ENCODE measurements at places on chromosomes 3 and 15.

DNA sequence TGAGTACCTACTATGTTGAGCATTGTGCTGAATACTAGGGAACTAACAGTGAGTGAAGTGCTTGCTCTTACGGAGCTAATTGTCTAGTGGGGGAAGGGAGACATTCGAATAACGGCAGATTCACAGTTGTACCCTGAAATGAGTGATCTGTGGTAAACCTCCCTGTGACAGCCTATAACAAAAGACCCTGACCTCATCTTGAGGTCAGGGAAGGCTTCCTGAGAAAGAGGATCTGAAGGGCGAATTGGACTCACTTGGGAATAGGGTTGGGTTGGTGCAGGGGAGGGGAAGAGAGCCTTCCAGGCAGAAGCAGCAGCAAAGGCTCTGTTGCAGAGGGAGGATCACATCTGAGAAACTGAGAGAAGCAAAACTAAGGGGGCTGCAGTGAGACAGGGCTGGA is 13.2 kb downstream of the HPS3 start:
- no peak for DNase-seq

- DNase-seq, result peak; percentile 45
Measured at GRCh38 chr3:69558912-69559311, 173.0 kb upstream of the FRMD4B start.

DNA sequence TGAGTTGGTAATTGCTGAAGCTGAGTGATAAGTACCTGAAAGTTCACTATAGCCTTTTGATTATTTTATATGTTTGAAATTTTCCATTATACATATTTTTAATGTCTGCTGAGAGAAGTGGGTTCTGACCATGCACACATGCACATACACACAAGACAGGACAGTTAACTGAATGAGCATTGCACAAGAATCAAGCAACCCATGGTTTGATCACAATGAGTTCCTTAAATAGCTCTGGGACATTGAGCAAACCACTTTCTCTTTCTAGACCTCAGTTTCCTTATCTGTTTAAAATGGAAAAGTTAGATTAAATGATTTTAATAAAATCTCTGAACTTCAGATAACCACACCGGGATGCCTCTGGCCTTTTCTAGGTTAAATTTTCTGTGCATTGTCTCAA is 26.7 kb downstream of the SNTN start:
- DNase-seq, result no peak

DNA sequence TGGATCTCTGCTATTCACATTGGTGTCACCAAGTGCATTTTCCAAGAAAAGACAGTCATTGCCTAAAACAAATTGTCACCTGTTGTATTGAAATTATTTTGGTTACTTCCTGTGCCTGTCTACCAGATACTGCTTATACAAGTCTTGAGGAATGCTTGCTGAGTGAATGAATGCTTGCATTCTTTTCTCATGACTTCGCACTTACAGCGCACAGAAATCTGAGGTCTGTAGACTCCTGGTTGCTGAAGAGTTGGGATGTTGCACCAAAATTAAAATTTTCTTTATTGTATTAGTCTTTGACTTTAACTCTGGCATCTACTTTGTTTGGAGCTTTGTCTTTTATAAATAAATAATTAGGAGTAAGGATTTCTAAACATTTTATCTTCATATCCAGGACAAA is 28.4 kb downstream of the SH3GL3 start:
- DNase-seq, result no peak

GRCh38 chr15:33500432-33501195 is 189.8 kb downstream of the RYR3 start:
- no peak for DNase-seq

DNA sequence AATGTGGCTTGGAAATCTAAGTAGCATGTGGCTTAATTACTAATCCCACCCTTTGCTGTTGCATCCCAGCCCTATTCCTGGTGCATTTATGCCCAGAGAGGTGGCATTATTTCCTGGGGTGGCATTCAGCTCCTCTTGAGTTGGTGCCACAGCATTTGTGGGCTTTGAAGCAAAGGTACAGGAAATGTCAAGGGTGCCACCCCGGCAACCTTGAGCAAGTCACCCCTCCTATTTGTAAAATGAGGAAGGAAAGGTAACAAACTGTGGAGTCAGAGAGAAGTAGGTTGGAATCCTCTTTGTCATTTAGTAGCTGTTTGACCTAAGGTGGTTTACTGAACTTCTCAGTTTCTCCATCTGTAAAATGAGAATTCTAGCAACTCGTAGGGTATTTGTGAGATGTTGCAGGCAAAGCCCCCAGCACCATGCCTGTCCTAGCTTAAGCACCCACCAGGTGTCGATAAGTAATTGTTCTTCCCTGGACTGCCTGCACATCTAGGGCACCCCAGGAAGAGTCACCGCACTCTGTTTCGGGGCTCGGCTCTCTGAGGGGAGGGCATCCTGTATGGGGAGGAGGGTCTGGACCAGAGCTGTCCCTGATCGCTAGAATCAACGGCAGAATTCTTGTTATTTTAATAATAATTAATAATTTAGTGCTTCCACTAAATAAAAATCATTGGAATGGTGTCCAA is 17.1 kb downstream of the ISG20 start:
- no peak for DNase-seq

- DNase-seq, result no peak
Measured at GRCh38 chr3:122919291-122919610, 108.3 kb downstream of the SEMA5B start.

GRCh38 chr3:14431452-14431916 is 29.1 kb downstream of the SLC6A6 start:
- DNase-seq, result no peak

DNA sequence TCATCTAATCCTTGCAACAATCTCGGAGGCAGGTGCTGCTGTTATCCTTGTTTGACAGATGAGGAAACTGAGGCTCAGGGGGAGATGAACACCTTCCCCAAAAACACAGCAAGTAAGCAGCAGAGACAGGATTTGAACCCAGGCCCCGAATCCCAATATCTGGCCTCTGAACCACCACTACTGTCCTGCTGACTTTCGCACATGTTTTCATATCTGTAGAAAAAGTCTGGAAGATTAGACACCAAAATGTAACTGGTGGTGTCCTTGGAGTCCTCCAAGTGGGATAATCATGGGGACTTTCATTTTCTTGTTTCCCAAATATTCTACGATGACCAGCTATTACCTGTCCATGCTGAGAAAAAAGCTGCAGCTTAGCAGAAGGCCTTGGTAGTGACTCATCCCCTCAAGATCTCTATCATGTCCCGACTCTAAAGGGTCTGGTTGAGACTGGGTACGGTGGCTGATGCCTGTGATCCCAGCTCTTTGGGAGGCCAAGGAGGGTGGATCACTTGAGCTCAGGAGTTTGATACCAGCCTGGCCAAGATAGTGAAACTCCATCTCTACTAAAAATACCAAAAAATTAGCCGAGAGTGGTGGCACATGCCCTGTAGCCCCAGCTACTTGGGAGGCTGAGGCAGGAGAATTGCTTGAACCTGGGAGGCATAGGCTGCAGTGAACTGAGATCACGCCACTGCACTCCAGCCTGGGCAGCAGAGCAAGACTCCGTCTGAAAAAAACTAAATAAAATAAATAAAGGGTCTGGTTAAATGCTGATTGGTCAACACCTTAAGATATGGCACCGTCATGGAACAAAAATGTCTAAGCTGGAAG is 8.6 kb downstream of the IRAK2 start:
- no peak for DNase-seq

DNA sequence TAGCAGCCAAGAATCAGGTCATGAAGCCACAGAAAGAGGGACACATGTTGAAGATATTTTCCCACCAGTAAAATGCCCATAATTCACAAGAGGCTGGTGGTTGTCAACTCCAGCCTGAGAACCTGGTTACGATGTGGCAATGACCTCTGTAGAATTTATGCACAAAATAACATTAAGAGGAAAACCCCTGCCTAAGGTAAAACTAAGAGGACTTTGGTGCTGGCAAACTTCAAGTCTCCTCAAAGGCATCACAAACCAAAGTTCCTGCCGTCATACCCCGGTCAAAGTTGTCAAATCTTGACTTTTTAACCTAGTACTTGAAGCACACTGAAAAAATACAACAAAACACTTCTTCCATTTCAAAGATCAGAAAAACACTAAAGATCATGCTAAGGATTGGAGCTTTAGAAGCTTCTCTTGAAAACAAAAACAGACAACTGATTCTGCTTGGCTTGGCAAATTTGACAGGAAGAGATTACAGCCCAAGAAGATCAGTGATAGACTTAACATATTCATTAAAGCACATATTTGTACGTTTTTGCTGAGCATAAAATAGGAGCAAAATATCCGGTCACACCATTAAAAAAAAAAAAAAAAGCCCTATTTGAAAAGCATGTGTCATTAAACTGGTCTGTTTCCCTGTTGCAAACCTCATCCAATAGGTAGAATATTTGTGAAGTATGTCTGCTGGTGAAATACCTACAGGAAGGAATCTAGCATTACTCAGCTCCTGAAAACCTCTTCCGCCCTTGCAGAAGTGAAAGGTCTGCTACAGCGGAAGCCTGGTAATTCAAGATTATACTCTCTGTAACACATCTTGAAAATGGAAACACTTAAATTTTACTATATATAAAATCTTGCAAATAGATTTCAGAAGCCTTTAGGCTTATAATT is 22.8 kb downstream of the EIF4E3 start:
- no peak for DNase-seq

DNA sequence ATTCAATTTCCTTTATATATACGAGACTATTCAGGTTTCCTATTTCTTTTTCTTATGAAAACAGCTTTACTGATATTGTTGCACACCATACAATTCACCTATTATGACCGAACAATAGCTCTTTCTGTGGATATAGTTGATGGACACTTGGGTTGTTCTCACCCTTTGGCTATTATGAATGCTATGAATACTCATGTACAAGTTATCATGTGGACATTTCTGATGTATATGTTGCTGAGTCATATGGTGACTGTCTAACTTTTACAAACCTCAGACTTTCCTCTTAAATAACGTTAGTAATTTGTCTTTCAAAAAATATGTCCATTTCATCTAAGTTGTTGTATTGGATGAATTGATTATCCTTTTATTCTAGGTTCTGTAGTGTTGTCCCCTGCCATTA is 15.7 kb upstream of the USF3 start:
- DNase-seq, result no peak

DNA sequence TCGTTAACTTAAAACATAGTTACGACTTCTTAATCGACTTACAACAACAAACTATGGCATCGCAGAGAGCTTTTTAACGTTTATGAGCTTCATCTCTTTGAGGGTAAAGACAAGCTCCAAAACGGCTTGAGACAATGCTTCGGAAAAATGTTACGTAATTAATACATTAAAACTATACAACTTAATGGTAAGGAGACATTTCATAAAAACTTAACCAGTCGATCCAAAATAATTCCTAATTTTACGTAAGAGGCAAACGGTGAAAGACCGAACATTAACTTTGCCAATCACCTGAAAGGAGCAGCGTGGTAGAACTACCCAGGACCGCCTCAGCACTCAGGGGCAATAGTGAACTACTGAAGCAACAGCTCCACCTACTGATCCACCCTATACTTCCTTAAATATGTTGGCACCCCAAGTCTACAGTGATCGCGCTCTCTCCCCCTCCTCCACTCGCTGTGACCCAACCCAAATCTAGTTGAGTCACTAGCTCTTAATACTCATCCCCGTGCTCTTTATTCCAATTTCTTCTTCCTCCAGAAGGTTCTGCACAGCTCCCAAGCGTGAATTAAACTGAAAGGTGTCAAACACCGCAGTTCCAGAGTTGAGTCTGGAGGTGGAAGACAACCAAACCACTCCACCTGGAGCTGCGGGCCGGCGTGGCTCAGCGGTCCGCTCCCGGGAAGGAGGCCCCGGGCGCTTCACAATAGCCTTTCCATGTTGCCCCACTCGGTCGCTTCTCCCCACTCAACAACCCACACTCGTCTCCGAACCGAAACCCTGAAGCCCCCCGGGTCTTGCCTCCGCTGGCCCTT is 901 bp downstream of the NAA50 start:
- peak; percentile 86 for DNase-seq

- no peak for DNase-seq
Measured at GRCh38 chr3:32379831-32380500, 11.7 kb upstream of the CMTM7 start.

DNA sequence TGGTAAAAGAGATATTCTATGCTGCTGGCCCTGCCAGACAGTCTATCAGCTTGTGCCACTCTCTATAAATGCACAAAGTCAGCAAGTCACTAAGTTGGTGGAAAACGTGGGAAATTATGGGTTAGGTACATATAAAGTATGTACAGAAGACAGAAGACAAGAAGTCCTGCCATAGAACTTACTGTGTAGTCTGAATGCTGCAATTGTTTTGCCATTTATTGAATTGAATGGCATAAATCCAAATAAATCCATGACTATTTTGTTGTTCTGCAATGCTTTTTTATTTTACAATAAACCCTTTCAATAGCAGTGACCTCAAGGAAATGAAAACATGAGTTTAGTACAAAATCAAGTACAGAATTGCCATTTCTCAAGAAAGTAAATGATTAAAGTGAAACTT is 34.1 kb upstream of the TM4SF1 start:
- no peak for DNase-seq

- no peak for DNase-seq
Measured at GRCh38 chr3:72161881-72162595, 377.1 kb upstream of the PROK2 start.

GRCh38 chr3:58962040-58962651 is 87.7 kb downstream of the CFAP20DC start:
- DNase-seq, result no peak

- DNase-seq, result peak; percentile 93
Measured at GRCh38 chr3:58177747-58178527, 32.8 kb downstream of the DNASE1L3 start.

DNA sequence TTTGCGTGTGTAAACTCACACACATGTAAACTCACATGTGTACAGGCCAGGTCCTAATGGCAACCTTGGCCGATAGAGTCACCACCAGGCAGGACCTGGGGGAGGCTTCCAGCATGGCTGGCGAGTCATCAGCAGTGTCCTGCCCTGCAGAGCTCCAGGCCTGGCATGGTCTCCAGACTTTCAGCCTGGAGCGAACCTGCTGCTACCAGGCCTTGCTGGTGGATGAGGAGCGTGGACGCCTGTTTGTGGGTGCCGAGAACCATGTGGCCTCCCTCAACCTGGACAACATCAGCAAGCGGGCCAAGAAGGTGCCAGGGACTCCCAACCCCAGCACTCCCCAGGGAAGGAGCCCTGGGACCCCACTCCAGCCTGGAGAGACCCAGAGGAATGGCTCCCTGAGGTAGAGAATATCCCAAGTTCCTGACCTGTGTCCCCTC is 1.0 kb downstream of the SEMA3B start:
- no peak for DNase-seq

GRCh38 chr15:78061963-78062427 is 15.5 kb downstream of the TBC1D2B start:
- DNase-seq, result no peak

GRCh38 chr15:45812200-45812599 is 177.4 kb downstream of the SQOR start:
- DNase-seq, result no peak

- no peak for DNase-seq
Measured at GRCh38 chr3:60931452-60931851, 319.8 kb downstream of the FHIT start.
